ENCODE measurements at places on chromosomes 1 and 21.
A peak's percentile ranks its signal among the peaks of the same experiment; 100 is the strongest.

DNA sequence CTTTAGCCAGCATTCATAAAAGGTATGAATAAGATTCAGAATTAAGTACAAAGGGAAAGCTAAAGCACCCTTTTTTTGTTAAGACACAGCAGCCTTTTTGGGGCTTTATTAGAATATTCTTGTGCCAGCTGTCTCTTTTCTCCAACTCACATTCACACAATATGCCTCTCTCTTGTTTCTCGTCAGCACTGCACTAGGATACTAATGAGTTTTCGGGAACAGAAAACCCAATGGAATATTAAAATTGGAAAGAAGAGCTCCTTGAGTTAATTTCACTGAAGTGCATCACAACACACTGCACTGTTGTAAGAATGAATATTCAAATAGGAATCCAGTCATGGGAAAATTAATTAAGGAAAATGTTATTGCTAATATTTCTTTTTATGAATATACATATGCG lies 410.4 kb upstream of the BEND5 start:
- no peak for DNase-seq
- no peak overlapping the region for H3K4me3 ChIP-seq
- H3K36me3 ChIP-seq, result peaks cover 13% of the 10 kb centered on the region
- H3K27me3 ChIP-seq, result no peaks in the 10 kb centered on the region
- H3K27ac ChIP-seq, result no peak overlapping the region

- no peak for DNase-seq
- H3K4me3 ChIP-seq, result no peak overlapping the region
- no peaks in the 10 kb centered on the region for H3K4me1 ChIP-seq
- no peaks in the 10 kb centered on the region for H3K36me3 ChIP-seq
- H3K27me3 ChIP-seq, result no peaks in the 10 kb centered on the region
- no peak overlapping the region for H3K27ac ChIP-seq
Observed at GRCh38 chr1:16615253-16616252, 2.2 kb upstream of the NBPF1 start.

GRCh38 chr1:14844923-14845617 lies 246.6 kb downstream of the KAZN start:
- no peak for DNase-seq
- H3K27me3 ChIP-seq, result no peaks in the 10 kb centered on the region
- no peak overlapping the region for H3K27ac ChIP-seq
- H3K4me3 ChIP-seq, result no peak overlapping the region
- peaks cover 8% of the 10 kb centered on the region for H3K4me1 ChIP-seq

DNA sequence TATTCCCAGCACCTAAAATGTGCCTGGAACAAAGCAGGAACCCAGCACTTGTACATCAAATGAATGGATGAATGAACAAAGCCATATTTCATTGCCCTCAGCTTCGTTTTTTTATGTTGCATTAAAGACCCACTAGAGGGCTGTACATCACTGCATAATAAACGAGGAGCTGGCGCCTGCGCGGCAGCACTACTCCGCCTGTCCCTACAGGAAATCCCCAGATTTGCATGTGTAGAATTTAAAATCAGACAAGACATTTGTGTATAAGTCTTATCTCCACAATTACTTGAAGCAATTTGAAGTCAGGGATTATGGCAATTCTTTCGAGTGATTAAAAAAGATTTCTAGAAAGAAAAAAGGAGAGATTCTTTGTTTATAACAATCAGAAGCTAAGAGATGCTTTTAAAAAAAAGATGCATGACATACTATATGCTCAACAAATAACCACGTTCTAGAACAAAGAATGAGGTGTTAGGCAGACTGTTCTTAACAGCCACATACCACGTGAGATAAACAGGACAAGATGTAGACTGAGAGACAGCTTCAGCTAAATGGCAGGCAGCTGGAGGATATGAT lies 5.4 kb upstream of the NEK2 start:
- peak overlapping the region; percentile 86 for H3K27ac ChIP-seq
- DNase-seq, result peak; percentile 47
- peak overlapping the region; percentile 44 for H3K4me3 ChIP-seq
- peaks cover 9% of the 10 kb centered on the region for H3K4me1 ChIP-seq
- H3K27me3 ChIP-seq, result no peaks in the 10 kb centered on the region

DNA sequence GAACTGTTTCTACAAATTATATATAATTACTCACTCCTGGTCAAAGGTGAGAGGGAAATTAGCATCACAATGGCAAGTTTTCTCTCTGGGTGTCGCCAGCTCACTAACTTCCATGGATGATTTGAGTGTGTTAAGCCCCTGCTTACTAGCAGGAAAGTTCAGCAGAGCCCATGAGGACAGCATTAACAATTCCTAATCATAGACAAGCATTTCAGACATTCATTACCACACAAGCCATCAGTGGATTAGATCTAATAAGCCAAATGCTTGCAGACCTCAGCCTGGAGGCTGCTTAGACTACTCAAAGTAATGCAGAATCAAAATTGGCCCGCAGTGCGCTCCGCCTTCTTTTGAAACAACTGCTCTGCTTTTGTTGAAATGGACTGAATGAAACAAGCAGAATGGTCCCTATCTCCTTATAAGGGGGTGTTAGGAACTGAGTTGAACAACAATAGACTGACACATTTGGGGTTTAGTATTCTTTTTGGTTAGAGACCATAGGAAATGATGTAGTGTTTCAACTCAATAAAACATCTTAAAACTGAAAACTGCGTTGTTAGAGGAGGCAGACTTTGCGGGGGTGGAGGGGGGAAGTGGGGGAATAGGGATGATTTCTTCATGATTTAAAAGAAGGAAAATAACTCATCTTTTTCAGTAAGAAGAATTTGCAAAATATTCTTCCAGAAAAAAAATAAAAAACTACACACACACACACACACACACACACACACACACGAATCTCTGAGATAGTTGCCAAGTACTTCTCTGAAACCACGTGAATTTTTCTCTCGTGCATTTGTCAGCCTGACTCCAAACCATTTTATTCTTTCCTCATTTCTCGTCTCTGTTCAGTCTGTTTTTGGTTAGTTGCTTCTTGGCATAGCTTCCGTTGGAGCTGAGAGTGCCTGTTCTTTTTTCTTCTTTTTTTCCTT lies 54.6 kb downstream of the GORAB start:
- H3K4me1 ChIP-seq, result peaks cover 30% of the 10 kb centered on the region
- no peak for DNase-seq
- no peaks in the 10 kb centered on the region for H3K27me3 ChIP-seq
- peak overlapping the region; percentile 59 for H3K27ac ChIP-seq

- DNase-seq, result no peak
- H3K27ac ChIP-seq, result no peak overlapping the region
- no peak overlapping the region for H3K4me3 ChIP-seq
- H3K4me1 ChIP-seq, result peaks cover 18% of the 10 kb centered on the region
- no peaks in the 10 kb centered on the region for H3K36me3 ChIP-seq
Observed at GRCh38 chr1:111887385-111887784, 102.1 kb downstream of the KCND3 start.

- DNase-seq, result no peak
- peaks cover 81% of the 10 kb centered on the region for H3K4me1 ChIP-seq
- peak overlapping the region; percentile 95 for H3K27ac ChIP-seq
- no peak overlapping the region for H3K4me3 ChIP-seq
- peaks cover 8% of the 10 kb centered on the region for H3K36me3 ChIP-seq
Observed at GRCh38 chr1:208228550-208228949, 15.6 kb downstream of the PLXNA2 start.

- peaks cover 34% of the 10 kb centered on the region for H3K4me1 ChIP-seq
- no peak overlapping the region for H3K27ac ChIP-seq
- H3K27me3 ChIP-seq, result no peaks in the 10 kb centered on the region
- no peak overlapping the region for H3K4me3 ChIP-seq
- no peak for DNase-seq
- no peaks in the 10 kb centered on the region for H3K36me3 ChIP-seq
Observed at GRCh38 chr1:227905573-227906487, 41.9 kb downstream of the WNT9A start.

DNA sequence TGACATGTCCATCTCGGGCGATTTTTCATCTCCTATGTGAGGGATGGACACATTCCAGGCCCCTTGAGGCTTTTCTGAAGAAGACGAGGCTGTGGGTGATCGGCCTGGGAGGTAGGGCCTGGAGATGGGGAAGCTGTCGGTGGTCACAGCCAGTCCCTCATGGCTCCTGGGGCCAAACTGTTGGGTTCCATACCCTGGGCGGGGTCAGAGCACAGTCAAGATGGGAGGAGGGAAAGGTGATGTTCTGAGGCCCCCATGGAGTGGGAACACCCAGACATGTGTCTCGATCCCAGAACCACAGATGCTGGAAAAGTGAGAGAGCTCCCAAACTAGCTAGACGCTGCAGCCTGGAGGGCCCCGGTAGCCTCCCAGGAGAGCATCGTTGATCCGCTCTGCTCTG lies 157.5 kb upstream of the C1orf174 start:
- no peaks in the 10 kb centered on the region for H3K27me3 ChIP-seq
- no peak overlapping the region for H3K4me3 ChIP-seq
- no peak overlapping the region for H3K27ac ChIP-seq
- no peaks in the 10 kb centered on the region for H3K4me1 ChIP-seq
- DNase-seq, result no peak
- H3K36me3 ChIP-seq, result no peaks in the 10 kb centered on the region

- no peak for DNase-seq
- H3K36me3 ChIP-seq, result no peaks in the 10 kb centered on the region
- no peak overlapping the region for H3K27ac ChIP-seq
Observed at GRCh38 chr1:97986041-97987005, 65.5 kb upstream of the DPYD start.

DNA sequence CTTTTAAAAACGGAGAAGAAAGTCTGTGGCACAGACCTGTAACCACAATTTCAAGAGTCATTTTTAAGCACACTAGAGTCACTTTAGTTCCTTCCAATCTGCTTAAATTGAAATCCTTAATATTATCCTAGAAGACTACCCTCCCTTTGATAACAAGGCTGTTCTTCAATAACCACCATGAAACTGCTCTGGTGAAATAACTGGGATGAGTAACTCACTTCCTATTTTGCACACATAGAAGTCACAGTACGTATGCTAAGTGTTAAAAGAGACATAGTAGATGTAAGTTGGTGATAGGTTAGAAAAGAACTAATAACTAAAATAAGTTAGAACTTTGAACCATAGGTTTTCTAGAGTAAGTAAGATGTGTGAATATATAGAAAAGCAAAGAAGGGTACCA lies 107.8 kb downstream of the NME7 start:
- no peaks in the 10 kb centered on the region for H3K27me3 ChIP-seq
- H3K27ac ChIP-seq, result no peak overlapping the region
- peaks cover 45% of the 10 kb centered on the region for H3K36me3 ChIP-seq
- no peaks in the 10 kb centered on the region for H3K4me1 ChIP-seq

DNA sequence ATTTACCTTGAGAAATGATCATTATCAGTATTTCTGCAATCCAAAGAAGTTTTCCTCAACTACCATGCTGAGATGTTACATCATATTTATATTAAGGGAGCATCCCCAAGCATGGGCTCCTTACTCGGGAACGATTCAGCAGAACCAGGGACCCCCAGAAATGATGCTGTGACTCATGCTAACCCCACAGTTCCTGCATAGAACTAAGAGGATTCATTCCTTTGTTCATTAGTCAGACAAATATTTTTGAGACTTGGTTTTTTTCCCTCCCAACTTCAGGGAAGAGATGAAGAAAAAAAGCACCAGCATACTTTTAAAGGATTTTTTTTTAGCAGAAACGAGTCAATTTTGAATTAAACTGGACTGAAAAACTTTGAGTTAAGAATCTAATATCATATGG lies 49.2 kb upstream of the COL24A1 start:
- no peaks in the 10 kb centered on the region for H3K27me3 ChIP-seq
- H3K4me3 ChIP-seq, result no peak overlapping the region
- no peak for DNase-seq
- H3K4me1 ChIP-seq, result peaks cover 3% of the 10 kb centered on the region
- H3K36me3 ChIP-seq, result no peaks in the 10 kb centered on the region

GRCh38 chr1:152654110-152654509 lies 9.1 kb upstream of the LCE2D start:
- no peak overlapping the region for H3K4me3 ChIP-seq
- H3K27me3 ChIP-seq, result no peaks in the 10 kb centered on the region
- no peaks in the 10 kb centered on the region for H3K4me1 ChIP-seq

DNA sequence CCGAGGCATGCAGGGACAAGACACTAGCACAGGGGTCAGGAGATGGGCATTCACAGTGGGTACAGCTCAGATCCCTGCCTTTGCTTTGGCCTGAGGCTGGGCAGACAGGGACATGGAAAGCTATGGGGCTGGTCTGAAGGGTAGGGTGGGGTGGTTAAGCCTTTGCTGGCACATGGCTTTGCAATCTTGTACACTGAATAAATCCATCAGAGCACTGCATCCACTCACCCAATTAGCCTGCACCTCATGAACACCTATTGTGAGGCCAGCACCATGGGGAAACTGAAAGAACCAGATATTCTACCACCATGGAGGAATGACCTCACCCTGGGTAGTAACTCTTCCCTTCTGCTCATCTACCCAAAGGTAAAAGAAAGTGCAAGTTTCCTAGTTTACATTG lies 199.6 kb upstream of the LMO4 start:
- H3K27me3 ChIP-seq, result no peaks in the 10 kb centered on the region
- H3K27ac ChIP-seq, result no peak overlapping the region
- H3K4me1 ChIP-seq, result peaks cover 19% of the 10 kb centered on the region
- no peak overlapping the region for H3K4me3 ChIP-seq
- H3K36me3 ChIP-seq, result no peaks in the 10 kb centered on the region
- no peak for DNase-seq

DNA sequence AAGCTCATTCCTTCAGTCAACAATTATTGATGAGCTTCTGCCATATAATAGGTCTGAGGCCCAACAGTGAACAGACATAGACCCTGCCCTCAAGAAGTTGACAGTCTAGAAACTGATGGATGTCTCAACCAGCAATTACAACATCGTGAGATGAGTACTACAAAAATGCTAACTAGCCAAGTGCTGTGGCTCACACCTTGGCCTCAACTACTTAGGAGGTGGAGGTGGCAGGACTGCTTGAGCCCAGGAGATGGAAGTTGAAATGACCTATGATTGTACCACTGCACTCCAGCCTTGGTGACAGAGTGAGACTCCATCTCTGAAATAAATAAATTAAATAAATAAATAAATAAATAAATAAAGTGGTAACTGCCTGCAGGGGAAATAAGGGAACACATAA lies 11.7 kb upstream of the PTP4A2 start:
- no peak overlapping the region for H3K27ac ChIP-seq
- no peaks in the 10 kb centered on the region for H3K27me3 ChIP-seq
- peaks cover 10% of the 10 kb centered on the region for H3K4me1 ChIP-seq
- no peak overlapping the region for H3K4me3 ChIP-seq
- H3K36me3 ChIP-seq, result no peaks in the 10 kb centered on the region
- no peak for DNase-seq

DNA sequence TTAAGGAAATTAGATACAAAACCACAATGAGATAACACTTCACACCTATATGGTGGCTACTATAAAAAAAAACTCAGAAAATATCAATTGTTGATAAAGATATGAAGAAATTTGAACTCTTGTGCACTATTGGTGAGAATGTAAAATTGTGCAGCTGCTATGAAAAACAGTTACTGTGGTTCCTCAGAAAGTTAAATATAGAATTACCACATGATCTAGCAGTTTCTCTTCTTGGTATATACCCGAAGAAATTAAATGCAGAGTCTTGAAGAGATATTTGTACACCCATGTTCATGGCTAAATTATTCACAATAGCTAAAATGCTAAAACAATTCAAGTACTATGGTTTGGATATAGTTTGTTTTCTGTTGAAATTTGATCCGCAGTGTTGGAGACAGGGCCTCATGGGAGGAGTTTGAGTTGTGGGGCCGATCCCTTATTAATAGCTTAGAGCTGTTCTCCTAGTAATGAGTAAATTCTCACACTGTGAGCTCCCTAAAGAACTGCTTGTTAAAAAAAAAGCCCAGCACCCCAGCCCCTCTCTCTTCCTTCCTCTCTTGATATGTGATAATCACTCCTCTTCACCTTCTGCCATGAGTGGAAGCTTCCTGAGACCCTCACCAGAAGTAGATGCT lies 1412.1 kb downstream of the PLA2G4A start:
- peaks cover 13% of the 10 kb centered on the region for H3K4me1 ChIP-seq
- H3K27ac ChIP-seq, result no peak overlapping the region
- no peaks in the 10 kb centered on the region for H3K36me3 ChIP-seq
- H3K27me3 ChIP-seq, result no peaks in the 10 kb centered on the region
